Suprapubic skin (tissue), 4 donors: ENCODE measurements at places on chromosomes 6 and 20. TPM values are rescaled to one million over a fixed set of nuclear protein-coding genes. Genes with fewer than 3 reads are reported as not detected.

The MOCS1 gene
- total RNA-seq, result 12.1 TPM

The MDFI gene
- total RNA-seq, result 51.8 TPM

The NRSN1 gene
- not detected for total RNA-seq

The ZNF76 gene
- total RNA-seq, result 19.6 TPM

The TULP1 gene
- 0.72 TPM for total RNA-seq

The ADGRF4 gene
- total RNA-seq, result 38.9 TPM

The TRIM10 gene
- total RNA-seq, result 1.3 TPM

The PHF20 gene
- 60.6 TPM for total RNA-seq

The BACH2 gene
- 20.0 TPM for total RNA-seq

The ZBTB9 gene
- total RNA-seq, result 9.9 TPM

The LAMA4 gene
- 44.0 TPM for total RNA-seq

The CALHM5 gene
- 5.9 TPM for total RNA-seq

The RIMS4 gene
- total RNA-seq, result 1.2 TPM

The EMILIN3 gene
- total RNA-seq, result 7.5 TPM

The AGER gene
- total RNA-seq, result not detected

The TRIM40 gene
- not detected for total RNA-seq

The RAET1L gene
- 2.5 TPM for total RNA-seq

The TSPYL1 gene
- 72.8 TPM for total RNA-seq

The HSPA12B gene
- 6.4 TPM for total RNA-seq

The CALHM6 gene
- total RNA-seq, result 0.76 TPM

The FGD2 gene
- 13.6 TPM for total RNA-seq

The TNFRSF6B gene
- 15.3 TPM for total RNA-seq

The MKKS gene
- 8.7 TPM for total RNA-seq

The MAS1 gene
- total RNA-seq, result not detected

The HCRTR2 gene
- not detected for total RNA-seq

The MAS1L gene
- total RNA-seq, result not detected

The GHRH gene
- total RNA-seq, result not detected

The RAD21L1 gene
- total RNA-seq, result not detected

The METTL24 gene
- total RNA-seq, result not detected

The SYNDIG1 gene
- total RNA-seq, result not detected

The ARHGAP40 gene
- total RNA-seq, result 139 TPM

The DNMT3B gene
- 3.0 TPM for total RNA-seq

The MYT1 gene
- not detected for total RNA-seq

The TREM2 gene
- 0.99 TPM for total RNA-seq

The NPBWR2 gene
- total RNA-seq, result not detected

The YIPF3 gene
- 115 TPM for total RNA-seq

The APOM gene
- total RNA-seq, result 2.8 TPM

The CST11 gene
- total RNA-seq, result not detected

The SIRPB1 gene
- 0.38 TPM for total RNA-seq

The CPXM1 gene
- total RNA-seq, result 2.0 TPM

The ZNF831 gene
- 0.34 TPM for total RNA-seq

The PRL gene
- not detected for total RNA-seq

The SLC22A16 gene
- not detected for total RNA-seq

The DEFB129 gene
- total RNA-seq, result not detected

The ENTPD6 gene
- total RNA-seq, result 45.2 TPM

The SRSF3 gene
- total RNA-seq, result 180 TPM

The CYP39A1 gene
- 46.4 TPM for total RNA-seq

The NOX3 gene
- not detected for total RNA-seq

The TMEM74B gene
- total RNA-seq, result 3.9 TPM

The CST5 gene
- not detected for total RNA-seq
